Hindlimb muscle (tissue), 1 donor: ENCODE measurements at places on chromosomes 12 and 14.

- no peak for DNase-seq
Observed at GRCh38 chr14:97120611-97121031, 323.4 kb downstream of the VRK1 start.

DNA sequence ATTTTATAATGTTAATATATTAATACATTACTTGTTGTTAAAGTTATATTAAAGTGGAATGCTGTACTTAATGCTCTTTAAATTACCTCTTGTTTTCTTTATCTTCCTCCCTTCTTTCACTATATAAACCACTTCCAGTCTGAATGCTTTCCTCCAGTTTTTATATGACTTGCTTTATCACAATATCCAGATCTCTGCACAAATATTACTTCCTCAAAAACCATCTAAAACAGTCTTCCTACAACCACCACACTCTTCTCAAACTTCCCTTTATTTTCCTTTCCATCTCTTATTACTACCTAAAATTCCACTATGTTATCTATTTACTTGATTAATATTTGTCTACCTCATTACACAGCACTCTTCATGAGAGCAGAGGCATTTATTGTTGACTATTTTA is 956.6 kb downstream of the LRFN5 start:
- DNase-seq, result no peak

- DNase-seq, result no peak
Observed at GRCh38 chr12:56165369-56165768, 7.2 kb downstream of the MYL6 start.

DNA sequence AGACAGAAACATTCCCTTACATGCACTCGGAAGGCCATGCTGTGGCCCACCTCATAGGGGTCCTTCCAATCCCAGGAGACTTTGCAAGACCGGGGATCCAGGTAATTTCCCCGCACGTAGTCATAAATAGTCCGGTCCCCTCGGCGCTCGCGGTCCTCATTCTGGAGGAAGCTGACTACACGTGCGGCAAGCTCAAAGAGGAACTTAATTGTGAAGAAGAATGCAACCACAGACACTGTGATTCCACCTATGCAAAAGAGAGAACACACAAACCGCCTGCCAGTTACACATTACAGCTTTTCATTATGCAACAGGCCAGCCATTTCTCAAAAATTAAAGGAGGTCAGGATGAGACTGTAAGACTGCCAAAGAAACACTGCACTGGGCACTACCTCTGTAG is 28.4 kb downstream of the AREL1 start:
- DNase-seq, result no peak

DNA sequence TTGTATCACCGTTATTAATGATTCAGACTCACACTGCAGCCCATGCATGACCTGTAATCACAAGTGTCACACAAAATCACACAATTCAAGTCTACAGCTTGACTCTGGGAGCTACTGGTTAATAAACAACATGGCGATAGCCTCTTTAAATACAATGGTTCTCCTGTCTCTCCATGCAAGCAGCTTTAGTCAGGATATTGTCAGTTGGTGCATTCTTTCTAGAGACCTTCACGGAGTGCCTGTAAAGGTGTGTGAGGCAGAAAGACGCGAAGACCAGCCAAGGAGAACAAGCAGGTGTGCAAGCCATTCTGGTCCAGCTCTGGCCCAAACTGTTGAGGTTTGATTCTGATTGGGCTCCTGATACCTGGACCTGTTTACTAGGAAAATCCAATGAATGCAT is 40.0 kb upstream of the FOXN3 start:
- no peak for DNase-seq

- DNase-seq, result no peak
Observed at GRCh38 chr14:34052658-34053014, 101.8 kb upstream of the EGLN3 start.

- DNase-seq, result no peak
Observed at GRCh38 chr12:113340061-113340460, 5.2 kb upstream of the SLC8B1 start.

GRCh38 chr12:129559776-129560175 is 344.0 kb downstream of the TMEM132D start:
- peak; percentile 10 for DNase-seq

DNA sequence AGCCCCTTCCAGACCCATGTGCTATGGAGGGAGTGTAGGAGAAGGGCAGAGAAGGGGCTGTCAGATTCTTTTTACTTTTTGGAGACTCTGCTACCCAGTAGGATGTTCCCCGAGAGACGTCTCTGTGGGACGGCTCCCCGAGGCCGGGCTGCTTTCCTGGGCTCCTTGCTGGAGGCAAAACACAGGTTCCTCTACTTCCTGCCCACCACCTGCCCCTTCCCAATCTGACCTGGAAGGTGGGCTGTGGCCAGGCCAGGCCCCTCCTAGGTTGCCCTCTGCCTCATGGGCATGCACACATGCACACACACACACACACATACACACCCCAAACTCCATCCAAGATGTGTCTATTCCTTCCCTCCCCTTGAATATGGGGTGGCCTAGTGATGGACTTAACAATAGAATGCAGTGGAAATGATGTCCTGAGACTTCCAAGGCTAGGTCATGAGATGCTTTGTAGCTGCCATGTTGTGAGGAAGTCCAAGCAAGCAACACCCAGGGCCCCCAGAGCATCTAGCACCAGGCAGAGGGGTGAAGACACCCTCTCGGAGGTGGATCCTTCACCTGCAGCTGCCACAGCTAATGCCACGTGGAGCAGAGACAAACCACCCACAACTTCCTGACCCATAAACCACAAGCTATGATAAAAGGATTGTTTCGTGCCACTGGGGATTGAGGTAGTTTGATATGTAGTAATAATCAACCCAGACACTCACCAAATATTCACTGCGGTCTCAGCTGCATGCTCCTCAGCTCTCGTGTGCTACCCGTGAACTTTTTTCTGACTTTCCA is 1.6 kb upstream of the ASB2 start:
- no peak for DNase-seq

DNA sequence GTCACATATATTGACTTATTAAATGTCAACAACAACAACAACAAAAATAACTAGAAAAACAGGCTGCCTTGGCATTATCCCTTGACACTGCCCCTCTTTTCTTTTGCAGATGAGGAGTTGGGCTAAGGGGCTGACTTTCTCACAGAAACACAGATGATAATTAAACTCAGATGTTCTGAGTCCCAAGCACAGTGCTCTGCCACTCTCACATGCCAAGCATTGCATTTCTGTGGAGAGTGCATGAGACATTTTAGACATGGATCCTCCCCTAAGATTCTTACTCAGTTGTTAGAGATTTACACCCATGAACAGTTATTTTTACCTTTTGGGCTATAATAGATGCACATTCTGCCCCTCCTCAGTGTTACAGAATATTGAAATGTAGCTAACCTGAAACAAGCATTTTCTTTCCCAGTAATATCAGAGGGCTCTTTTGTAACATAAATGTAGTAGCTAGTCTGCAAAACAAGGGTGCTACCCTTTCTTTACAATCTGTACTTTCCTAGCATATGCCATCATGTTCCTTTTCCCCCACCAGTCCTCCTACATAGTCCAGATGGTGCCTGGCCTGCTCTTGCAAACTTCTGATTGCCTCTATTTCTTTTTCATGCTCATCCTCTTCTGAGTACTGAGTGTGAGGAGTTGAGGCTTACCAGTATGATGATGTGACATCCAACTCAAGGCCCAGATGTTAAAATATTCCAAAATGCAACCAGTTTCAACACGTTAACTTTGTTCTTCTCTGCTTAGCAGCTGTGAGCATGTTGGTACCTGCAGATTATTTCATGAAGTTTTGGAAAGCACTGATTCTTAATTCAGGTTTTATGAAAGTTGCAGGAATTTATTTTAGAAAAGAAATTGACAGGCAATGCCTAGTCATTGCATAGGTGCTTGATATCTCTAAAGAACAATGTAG is 125.0 kb upstream of the ATP2B1 start:
- DNase-seq, result no peak

DNA sequence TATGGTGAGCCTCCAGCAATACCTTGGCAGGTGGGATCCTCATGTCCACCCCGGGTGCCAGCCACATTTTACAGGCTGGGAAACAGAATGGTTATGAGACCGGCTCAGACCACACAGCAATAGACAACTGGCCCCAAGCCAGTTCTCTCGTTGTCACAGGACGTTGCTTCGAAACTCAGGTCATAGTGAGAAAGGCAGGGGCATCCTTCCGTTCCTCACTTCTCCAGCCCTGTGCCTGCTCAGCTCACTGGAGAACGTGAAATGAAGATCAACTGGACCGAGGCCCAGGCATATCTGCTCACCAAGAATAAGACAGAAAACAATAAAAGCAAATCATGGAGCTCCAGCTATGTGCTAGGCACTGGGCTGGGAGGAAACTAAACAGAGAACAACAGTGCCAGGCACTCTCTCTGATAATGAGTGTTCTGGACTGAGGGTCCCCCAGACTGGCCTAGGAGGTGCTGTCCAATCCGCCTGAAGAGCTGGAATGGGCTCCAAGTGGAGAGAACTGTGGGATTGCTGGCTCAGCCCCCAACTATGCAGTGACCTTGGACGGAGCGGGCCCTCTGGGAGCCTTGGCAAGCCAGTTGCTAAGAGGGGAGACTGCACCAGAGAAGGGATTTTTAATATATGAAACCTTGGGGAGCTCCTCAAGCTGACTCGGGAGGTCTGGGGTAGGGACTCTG is 18.8 kb upstream of the FAIM2 start:
- no peak for DNase-seq

DNA sequence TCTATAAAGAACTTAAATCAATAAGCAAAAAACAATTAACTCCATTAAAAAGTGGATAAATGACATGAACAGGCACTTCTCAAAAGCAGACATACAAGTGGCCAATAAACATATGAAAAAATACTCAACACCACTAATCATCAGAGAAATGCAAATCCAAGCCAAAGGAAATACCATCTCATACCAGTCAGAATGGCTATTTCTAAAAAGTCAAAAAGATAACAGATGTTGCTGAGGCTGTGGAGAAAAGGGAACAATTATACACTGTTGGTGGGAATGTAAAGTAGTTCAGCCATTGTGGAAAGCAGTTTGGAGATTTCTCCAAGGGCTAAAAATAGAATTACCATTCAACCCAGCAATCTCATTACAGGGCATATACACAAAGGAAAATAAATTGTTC is 234.5 kb upstream of the PLXNC1 start:
- DNase-seq, result no peak

DNA sequence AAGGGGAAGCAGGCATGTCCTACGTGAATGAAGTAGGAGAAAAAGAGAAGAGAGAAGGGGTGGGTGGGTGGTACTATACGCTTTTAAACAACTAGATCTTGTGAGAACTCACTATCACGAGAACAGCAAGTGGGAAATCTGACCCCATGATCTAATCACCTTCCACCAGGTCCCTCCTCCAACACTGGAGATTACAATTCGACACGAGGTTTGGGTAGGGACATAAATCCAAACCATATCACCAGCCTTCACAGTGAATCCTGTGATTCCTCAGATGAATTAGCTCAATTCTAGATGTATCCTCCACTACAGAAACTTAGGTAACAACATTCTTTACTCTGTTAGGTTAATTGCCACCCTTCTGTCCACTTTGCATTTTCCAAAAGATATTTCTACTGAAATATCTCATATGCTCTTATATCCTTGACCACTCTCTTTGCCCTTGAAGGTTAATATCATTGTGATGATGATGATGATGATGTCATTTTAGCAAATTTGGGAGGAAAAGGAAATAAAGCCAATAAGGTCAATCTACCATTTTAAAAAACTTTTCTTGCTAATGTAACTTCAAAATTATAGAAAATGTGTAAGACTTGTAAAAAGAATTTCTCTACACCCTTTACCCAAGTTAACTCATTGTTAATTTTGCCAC is 23.2 kb upstream of the CCNT1 start:
- no peak for DNase-seq

DNA sequence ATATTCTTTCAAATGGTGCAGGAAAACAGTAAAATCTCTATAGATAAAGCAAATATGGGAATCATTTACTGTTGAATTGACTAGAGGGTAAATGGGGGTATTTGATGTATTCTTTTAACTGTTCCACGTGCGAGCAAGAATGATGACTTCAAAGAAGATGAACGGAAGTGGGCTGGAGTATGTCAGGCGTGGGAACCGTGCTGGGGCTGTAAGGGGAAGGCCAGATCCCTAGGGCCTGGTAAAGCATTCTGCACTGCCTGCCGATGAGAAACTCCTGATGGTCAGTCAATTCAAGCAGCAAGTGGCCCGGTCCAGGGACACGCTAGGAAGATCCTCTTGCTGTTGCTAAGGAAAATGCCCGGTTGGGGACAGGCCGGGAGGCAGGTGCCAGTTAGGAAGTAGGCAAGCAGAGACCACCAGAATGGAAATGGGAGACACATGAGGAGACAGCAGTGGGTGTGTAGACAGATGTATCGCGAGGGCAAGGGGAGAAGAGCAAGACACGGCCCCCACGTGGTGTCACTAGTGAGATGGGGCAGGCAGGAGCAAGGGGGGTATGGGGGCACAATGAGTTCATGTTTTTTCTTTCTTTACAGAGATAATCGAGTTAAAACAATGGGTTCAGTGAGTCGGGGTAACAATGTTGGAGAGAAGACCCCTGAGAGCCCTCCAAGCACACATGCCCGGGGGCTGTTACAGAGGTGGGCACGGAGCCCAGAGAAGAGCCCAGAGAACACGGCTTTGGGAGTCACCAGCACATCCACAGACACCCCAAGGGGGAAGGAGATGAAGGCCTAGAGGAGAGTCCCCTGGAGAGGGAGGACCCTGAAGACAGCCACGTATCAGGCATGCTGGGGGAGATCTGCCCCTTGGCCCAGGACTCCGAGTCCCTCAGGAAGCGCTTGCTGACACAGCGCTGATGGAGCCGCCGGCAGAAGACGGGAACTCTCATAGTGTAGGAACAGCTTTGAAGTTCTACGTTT is 37.2 kb downstream of the FBXO21 start:
- DNase-seq, result no peak

DNA sequence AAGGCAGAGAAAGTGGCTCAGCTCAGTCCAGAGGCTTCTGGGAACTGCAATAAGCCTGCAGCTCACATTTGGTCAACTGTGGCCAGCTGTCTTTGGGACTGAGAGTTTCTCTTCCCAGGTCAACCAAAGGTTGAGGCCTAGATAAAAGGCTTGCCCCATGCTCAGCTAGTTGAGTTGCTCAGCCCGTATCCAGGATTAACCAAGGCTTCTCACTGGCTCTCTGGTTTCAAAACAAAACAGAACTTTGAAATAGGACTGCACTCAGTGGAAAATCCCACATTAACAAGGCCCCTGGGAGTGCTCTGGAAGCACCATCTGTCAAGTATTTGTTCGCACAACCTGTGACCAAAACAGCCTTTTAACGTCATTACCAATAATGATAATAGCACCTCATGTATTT is 40.3 kb upstream of the NUAK1 start:
- no peak for DNase-seq

DNA sequence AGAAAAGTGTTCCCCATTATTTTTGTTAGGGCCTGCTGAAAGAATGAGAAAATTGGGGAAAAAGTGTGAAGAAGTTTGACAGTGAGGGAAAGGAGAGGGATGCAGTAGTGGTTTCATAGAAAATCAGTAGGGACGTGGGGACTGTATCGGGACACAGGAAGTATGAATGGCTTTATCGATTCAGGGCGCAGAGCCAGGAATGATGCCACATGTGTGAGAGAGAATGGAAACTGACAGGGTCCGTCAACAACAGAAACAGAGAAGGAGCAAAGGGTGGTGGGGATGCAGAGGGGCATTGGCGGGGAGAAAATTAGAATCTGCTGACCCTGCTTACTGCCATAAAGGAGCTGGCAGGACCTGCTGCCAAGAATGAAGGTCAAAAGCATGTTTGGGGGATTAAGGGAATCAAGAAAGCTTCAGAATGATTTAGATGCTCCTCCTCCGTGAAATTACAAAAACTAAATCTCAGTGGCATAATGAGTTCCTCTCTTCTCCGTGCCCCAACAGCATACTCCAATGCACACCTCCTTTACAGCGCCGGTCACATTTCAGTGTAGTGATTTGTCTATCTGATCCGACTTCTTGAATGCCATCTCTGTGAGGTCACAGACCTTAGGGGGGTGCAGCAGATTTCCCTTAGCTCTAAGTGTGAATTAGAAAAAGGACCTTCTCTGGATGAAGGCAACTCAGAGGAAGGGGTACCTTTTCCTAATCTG is 92.6 kb downstream of the EMP1 start:
- no peak for DNase-seq
